ENCODE measurements at places on chromosomes 2 and 18.

DNA sequence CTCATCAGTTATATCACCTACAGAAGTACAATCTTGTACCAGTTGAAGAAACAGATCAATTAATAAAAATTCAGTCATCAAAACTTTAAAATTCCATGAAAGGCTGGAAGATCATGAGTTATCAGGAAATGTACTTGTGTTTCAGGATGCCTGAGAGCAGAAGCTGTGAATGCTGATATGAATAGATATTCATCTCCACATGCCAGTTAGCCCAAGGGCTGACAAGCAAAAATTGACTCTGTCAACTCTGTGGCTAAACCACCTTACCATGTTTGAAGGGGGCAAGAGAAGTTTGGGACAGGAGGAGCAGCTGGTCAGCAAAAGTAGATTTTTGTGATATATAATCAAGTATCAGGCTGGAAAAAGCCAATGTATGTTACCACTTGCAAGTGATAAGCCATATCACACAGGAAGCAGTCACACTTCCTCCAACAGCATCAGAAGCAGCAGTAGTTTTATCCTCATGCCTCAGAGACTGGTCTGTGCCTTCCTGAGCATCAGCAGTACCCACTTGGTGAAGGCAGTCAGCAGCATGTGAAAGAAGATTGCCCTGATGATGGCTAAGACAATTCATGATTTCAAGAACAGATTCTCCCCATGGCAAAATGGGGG is 328.2 kb upstream of the CNTNAP5 start:
- DNase-seq = no peak

- no peak for DNase-seq
These were observed 39.8 kb upstream of the SMIM21 start for GRCh38 chr18:75467281-75467795.

DNA sequence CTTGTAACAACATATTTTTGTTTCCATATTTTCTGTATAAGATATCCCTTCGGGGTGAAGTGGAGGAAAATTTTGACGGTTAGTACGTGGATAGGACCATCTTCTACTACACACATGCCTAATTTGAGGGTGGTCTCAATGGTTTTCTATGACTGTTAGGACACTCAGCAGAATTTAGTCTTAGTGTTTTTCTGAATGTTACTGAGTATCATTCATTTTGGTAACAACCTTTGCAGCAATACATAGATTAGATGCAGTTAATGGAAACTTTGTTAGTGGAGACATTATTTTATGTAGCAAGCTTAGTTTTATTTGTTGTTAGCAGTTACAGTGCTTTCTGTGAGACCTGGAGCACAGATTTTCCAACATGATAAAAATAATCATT is 1.6 kb downstream of the ITGAV start:
- no peak for DNase-seq

DNA sequence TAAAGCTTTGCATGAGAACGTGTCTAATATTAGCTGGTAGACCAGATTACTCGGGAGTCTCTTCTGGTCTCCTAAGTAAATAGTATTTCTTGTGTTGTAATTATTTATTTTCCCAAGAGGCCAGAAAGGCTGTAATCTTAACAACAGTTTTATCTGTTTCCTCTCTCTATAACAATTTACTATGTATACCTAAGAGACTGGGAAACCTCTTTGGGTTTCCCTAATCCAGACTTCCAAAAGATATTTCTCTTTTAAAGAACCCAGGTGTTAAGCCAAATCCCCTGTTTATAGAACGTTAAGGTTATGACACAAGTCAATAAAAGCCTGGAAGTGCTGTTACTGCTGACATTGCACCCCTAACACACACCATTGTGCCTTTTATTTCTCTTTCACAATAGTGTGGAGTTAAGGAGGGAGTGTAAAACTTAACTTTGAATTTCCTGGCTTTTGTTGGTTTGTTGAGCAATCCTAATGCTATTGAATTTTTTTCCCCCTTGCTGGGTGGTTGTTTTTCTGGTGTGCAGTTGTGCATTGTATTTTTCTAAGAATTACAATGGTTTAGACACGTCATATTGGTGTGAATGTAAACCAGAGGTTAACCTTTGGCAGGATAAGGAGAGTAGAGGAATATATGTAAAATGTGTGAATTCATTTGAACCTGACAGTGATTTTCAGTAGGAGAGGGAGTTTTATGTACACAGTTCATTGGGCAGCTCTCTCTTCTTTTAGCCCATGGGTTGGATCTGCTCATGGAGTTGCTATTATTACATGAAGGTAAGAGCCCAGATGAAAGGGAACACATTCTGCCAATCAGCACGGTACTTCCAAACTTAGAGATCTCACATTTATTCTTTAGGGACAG is 192.8 kb downstream of the MTX2 start:
- no peak for DNase-seq

DNA sequence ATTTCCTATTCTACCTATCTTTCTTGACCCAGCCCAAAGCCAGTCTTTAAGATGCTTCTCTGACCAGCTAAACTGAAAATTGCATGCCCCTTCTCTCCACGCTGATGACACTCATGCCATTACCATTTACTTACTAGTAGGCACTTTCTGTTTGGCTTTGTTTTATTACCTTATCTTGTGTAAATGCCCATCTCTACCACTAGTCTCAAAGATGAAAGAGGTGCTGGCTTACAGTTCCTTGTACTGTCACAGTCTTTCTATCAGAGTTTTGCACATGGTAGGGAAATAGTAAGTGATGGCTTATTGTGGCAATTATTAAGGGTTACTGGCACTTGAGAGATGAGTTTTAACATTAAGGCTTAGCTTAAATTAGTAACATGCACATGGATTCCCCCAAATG is 352.1 kb downstream of the RBM43 start:
- no peak for DNase-seq

DNA sequence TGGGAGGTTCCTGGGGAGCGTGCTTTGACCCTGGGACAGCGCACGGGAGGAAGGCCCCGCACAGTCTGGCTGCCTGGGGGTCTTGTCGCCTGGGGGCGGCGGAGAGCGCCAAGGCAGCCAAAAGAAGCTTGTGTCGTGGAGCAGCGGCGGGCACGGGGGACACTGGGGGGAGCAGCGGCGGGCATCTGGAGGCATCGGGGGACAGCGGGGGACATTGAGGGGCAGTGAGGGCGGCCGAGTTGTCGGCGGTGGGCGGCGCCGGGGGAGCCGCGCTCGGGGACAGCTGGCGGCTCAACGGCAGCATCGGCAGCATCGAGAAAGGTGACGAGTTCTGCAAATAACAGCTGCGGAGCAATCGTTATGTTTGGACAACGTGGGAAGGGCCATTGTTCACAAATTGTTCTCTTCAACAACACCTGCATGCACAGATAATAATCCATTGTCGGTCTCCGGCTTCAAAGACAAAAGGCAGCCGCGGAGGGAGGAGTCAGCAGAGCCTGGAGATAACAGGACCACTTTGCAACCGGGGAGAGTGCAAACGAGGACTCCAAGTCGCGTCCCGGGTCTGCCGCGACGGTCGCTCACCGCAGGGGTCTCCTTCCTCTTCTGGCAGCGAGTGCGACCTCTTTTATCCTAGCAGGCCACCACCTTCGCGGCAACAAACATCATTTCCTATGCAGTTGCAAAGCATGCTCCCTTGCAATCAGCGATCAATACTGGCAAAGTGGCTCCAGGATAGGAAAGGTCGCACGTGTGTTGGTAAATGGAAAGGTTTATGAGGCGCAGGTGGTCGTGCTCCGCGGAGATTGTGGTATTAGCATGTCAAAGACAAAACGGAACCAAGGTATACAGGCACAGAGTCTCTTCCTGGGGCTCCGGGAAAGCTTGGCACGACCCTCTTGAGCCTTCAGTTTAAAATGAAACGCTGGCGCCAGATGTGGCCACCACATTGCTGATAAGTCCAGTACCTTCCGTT is 132.3 kb upstream of the DLX2 start:
- DNase-seq = peak; percentile 27

Measured in stimulated activated naive CD4-positive, alpha-beta T cell (primary cell).